ENCODE measurements at places on chromosomes 7 and 10.

- DNase-seq = no peak
Measured at GRCh38 chr7:21099432-21099831, 312.7 kb upstream of the SP8 start.

- no peak for DNase-seq
Measured at GRCh38 chr7:119620769-119621168, 652.2 kb upstream of the KCND2 start.

DNA sequence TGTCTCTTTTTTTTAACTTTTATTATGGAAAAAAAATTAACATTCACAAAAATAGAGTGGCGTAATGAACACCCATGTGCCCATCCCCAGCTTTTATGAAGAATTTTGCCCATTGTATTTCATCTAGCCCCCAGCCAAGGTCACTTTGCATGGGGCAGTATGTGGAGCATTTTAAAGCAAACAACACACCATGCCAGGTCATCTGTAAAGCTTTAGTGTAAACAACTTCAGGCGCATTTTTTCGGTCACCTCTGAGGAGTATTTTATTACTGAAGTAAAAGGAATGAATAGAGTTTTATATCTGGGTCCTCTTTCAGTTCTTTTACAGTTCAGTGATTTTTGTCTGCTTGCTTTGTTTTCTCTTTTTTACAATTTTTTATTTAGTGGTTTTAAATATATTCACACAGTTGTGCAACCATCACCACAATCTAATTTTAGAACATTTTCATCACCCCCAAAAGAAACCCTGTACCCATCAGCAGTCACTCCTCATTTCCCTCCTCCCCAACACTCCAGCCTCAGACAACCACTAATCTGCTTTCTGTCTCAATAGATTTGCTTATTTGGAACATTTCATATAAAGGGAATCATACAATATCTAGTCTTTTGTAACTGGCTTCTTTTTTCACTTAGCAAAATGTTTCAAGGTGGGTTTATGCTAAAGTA is 87.9 kb downstream of the SLC37A3 start:
- no peak for DNase-seq

DNA sequence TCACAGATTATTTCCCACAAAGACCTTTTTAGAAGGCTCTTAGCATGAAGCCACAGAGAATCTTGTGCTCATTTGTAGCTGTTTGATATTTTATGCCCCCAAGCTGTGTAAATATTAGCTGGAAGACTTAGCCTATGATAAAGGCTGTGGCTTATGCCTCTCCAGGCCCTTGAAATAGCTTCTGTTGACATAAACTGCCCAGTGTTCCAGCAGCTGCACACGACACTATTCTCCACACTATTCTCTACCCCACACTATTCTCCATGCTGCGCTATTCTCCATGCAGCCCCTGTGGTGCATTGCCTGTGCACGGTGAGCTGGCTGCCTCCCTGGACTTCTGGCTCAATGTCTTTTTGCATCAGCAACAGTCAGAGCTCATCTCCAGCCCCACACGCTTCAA is 13.1 kb downstream of the DDC start:
- no peak for DNase-seq

DNA sequence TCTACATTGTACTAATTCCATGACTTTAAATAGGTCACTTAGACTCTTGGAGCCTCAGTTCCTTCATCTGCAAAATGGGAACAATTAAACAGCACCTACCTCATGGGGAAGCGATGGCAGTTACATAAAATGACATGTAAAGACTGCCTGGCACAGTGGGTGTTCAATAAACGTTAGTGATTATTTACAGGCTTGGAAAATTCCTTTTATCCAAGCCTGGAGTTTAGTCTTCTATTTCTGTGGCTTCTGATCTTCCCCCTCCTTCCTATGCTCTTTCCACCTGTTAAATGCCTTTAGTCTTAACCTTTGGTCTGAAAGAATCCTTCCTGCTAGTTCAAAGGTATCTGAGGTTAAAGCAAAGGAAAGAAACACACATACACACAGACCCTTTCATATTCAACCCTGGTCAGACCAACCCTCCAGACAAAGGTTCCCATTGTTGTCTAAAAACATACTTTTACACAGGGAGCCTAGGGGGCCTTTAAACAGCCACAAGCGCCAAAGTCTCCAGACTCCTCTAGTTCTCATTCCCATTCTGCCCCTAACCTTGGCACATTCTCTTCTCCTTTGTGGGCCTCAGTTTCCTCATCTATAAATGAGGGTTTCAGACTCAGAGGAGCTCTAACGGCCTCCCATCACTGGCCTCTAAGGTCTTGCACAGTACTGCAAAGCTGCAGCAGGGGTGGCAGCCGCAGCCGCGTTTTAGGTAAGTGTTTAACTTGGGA is 21.4 kb downstream of the SORBS1 start:
- DNase-seq = no peak

DNA sequence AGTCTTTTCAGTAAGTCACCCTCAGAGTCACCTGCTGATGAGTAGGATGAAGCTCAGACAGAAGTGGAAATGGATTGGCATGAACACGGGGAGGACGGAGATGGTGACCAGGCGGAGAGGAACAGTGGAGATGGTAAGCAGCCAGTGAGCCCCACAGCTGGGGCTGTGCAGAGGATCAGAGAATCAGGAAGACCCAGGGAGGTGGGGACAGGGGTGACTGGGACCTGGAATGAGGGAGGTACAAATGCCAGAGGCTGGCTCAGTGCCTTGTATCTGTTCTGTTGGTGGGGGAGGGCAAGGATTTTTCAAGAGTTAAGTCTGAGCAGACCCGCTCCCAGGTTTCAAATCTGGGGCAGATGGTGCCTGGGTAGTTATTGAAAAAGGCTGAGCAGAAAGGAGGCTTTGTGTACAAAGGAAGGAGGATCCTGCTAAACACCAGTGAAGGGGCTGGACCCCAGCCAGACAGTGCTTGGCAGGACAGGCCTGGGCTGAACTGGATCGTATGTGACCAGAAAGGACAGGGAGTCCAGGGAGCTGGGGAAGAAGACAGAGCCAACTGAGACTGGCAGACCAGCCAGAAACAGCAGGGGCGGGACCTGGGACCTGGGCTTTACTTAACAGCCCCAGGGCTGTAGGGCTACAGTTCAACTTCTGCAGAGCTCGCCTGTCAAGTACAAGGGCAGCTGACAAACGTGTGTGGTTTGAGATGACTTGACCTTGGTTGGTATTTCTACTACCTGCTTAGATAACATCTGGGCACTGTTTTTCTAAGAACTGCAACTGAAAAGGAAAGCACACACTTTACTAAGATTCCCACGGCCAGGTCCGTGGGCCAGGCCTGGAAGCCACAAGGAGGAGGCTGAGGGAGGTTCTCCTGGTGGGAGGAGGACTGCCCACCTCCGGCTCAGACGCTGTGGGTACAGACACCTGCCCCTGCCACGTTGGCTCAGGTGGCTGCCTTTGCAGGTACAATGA is 13.2 kb upstream of the FRMPD2 start:
- no peak for DNase-seq

- DNase-seq = no peak
Measured at GRCh38 chr7:150383710-150384397, 4.7 kb downstream of the ZNF775 start.

DNA sequence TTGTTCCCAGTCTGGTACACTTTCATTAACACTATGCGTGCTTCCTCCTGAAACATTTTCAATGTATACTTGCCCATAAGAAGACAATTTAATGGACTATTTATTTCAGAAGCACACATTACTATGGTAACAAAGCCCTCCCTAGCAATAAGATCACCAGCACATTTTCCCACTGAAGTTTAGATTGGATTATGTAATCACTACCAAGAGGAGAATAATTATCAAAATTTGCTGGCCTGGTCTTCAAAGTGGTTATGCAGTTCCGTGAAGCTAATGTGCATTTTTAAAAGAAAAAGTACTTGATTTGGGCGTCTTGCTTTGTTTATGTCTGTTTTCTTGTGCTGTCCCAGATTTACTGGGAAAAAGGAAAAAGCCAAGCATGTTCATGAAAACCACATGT is 61.9 kb downstream of the AP3M1 start:
- no peak for DNase-seq

DNA sequence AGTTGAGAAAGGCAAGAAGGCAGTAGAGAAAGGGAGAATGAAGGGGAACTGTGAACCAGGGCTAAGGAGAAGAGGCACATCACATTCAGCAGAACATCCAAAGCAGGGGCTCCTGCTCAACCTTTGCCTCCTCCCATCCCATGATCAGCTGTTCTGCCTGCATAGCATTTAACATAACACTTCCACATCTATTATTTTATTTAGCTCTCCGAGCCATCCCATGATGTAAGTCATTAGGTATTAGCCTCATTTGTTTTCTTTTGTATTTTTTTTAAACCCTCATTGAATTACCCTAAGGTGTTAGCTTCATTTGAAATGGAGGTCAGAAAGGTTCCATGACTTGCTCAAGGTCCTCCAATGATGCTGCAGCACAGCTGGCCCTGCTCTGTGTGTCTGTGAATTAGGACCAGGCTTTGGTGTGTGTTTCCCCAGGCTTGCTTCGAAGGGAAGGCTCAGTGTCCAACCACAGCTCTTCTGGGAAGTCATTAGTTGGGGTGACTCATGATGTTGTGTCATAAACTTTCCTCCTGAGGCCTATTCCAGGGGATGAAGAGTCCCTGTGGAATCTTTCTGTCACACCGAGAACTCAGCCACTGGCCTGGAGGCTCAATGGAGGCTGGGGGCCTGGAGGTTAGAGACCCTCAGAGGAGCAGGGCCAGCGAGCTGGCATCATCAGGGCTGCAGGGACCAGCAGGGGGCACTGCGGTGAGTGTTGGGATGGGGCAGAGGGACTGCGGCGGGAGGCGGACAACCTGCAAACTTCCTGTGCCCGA is 16.5 kb downstream of the NPFFR1 start:
- peak; percentile 96 for DNase-seq

DNA sequence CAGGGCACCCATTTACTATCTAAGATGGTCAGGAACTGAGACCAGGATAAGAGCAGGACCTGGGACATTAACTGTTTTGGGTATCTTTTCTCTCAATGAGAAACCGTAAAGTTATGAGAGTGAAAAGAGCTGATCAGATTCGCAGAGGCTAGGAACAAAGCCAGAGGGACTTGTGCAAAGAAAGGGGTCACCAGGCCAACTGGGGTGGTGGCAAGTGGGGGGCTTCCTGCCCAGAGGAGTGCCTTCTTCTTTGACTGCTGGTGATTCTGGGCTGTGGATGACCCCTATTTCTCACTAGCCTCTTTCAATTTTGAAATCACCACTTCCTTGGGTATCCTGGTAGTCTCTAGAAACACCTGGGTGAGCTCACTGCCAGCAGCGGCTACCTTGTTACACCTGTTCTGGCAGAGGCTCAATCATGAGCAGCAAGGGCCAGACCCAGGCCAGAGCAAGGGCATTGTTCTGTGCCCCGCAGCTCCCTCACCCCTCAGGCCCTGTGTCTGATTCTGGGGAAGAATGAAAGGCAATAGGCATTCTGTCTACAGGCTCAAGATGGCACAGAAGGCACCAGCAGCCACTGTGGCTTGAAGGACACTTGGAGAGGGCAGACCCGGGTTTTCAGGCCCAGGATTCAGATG is 999 bp downstream of the SFTPD start:
- no peak for DNase-seq

DNA sequence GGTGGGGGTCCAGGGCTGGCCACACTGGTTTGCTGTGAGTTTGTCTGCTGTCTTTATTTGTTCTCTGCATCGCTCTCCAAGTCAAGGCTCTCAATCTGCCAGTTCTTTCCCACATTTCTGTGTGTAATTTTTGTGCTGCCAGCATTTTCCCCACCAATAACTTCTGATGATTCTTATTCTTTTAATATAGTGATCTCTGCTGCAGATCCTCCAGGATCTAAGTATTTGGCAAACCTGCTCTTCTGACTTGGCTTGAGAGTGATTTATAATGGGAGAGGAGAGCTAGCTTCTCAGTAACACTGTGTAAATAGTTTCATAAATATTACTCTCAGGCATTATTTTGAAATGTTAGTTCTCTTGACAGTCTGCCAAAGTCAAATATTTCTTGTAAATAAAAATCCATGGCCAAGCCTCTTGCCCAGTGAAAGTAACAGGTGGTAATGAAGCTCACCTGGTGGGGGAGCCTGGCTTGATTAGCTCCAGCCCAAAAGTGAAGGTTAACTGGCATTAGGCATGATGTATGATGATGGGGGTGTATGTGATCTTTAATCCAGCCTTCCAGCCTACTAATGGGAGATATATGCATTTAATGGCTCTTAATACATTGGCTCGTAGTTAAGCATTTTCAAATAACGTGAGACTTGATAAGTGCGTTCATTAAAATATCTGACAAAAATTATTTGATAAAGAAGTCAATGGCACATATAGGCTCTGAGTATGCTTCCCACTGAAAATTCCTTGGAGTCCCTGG is 1055.9 kb downstream of the KCNMA1 start:
- no peak for DNase-seq

DNA sequence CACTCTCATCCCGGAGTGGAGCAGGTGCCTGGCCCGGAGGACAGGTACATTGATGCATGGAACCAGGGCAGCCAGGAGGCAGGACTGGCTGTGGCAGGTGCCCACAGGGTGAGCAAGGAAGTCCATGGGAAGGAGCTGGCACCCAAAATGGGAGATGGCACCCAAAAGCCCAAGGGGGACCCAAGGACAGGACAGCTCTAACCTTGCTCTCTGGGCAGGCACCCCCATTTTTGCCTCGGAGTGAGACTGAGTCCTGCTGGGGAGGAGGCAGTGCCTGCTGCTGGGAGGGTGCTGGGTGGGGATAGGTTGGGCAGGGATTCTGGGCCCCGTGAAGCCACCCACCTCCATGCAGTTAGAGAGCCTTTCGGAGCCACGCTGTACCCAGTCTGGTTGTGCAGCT is 234.5 kb downstream of the TCERG1L start:
- DNase-seq = no peak

DNA sequence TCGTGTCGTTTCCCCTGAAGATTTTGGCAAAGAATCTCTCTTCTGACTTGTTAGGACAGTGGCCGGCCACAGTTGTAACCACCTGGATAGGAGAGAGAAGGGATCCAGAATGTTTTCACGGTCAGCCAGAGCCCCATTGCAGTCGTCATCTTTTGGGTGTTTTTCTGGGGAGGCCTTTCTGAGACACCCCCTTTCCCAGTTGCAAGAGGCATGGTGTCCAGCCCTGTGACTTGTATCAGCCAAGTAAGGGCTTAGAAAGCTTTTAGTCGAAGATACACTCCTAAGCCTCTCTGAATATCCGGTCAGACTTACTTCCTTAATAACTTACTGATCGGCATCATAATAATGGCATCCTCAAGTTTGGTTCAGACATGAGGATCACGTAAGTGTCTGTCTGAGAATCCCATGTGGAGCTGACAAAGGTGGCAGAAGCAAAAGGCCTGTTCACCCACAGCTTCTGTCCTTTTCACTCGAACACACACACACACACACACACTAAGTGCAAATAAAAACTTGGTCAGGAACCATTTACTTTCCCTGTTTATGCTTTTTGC is 435.7 kb upstream of the GALNT17 start:
- DNase-seq = peak; percentile 58

Data from astrocyte (in vitro differentiated cells and primary cell).